ENCODE measurements at places on chromosomes 3 and 15.

GRCh38 chr3:98903099-98903498 is 1.6 kb upstream of the DCBLD2 start:
- no peak for DNase-seq

GRCh38 chr3:58077596-58078285 is 69.5 kb downstream of the FLNB start:
- DNase-seq = no peak

DNA sequence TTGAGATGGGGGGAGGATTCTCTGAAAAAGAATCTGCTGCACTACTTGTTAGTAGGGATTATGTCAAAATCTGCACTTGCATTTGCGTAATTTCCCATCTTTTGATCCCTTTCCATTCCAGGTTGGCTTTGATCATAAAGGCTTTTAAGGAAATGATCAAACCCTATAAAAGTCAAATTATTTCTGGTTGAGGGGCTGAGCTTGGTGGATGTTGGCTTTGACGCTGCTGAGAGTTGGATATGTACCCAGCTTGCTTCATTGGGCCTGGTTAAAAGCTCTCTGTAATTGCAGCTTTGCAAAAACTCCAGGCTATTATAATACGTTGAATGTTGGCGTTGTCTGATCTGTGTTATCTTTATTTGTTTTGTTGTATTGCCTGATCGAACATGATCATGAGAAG is 12.0 kb downstream of the LRRC3B start:
- DNase-seq = no peak

DNA sequence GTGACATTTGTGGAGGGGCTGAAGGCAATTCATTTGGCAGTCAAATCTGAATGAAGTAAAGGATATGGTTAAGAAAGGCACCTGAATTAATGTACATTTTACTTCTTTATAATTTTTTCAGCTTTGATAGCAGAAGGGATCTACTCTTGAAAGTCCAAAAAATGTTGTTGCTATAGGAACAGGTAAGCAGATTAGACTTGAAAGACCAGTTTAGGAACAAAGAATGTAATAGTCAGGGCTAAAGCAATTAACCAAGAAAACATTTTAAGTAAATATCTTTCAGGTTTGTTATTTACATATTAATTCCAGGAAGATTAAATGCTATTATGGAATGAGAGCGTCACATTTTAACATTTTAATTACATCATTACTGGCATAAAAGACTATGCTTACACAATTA is 1.1 kb downstream of the ATP13A4 start:
- DNase-seq = peak; percentile 35

DNA sequence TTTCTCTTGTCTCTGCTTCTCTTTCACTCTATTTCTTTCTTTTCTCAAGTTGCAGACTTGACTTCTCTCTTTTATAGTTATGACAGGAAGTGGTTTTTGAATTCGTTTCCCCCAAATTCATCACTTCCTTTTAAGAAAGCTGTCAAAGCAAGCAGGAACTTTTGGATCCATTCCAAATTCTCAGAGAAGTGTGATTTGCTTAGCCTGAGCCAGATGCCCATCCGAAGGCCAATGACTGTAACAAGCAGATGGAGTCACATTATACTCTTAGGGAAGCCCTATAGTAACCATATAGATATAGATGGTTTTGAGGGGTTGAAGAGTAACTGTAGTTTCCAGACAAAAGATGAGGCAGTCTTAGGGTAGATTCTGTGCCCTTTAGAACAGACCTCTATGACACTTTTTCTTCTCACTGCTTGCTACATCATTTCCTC is 592.0 kb upstream of the KCNMB2 start:
- no peak for DNase-seq

GRCh38 chr15:36908991-36909390 is 191.4 kb downstream of the MEIS2 start:
- DNase-seq = no peak

DNA sequence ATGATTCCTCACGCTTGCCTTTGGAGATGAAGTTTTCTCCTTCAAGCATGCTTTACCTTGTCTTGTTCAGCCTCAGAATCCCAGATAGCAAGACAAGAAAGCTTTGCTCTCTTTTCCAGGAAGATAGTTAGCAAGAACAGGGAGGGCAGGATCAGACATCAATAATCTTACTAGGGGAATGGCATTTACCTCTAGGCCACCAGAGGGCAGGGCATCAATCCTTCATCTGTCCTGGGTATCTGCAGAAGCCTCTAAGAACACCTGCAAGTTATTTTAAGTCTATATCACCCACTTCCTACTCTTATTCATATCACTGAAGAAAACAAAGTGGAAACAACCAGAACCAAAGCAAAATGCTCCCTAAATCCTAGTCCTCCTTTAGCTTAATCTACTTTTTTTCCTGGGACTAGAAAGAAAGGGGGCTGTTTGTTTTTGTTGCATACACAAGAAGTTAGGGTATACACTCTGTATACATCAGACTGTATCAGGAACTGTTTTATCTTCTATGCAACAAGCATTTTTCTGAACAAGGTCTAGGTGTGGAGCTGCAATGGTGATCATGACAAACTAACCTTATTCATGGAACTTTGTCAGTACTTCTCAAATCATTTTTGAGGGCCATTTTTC is 862.5 kb downstream of the CADM2 start:
- DNase-seq = peak; percentile 7

- DNase-seq = no peak
Observed at GRCh38 chr15:36694574-36694973, 115.1 kb downstream of the CDIN1 start.

GRCh38 chr3:15924914-15925313 is 127.1 kb upstream of the ANKRD28 start:
- peak; percentile 5 for DNase-seq

GRCh38 chr3:160003520-160004128 is 15.0 kb downstream of the IL12A start:
- peak; percentile 66 for DNase-seq

DNA sequence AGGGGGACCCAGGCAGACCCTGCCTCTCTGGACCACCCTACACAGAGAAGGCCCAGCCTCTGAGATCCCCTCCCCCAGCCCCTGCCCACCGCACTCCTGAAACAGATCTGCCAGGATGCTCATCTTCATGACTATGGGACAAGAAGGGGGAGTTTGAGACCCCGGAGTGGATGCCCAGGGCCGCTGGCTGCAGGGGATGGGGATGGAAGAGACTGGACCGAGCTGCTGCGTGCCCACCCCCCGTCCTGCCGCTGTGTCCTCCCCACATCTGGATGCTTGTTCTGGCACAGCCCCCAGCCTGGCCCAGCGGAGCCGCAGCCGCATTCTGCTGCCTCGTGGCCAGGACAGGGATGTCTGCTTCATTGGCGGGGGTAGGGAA is 30.3 kb upstream of the SEMA3F start:
- DNase-seq = no peak

DNA sequence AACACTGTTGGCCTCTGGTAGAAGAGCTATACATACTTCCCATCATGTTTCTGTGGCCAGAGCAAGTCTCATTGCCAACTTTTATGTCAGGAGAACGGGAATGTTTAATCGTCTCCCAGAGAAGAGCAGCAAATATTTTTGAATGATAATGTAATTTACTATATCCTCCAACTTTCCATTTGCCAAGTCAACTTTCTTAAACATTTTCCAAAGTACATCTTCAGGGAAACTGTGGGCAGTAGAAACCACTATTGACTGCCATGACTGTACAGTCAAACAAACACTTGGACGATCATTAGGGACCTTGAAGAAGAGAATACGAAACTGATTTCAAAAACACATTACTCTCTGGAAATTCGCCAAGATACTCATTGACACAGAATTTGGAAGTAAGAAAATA is 201.5 kb downstream of the GABRB3 start:
- DNase-seq = no peak

GRCh38 chr3:197598404-197598980 is 42.7 kb upstream of the BDH1 start:
- DNase-seq = no peak

DNA sequence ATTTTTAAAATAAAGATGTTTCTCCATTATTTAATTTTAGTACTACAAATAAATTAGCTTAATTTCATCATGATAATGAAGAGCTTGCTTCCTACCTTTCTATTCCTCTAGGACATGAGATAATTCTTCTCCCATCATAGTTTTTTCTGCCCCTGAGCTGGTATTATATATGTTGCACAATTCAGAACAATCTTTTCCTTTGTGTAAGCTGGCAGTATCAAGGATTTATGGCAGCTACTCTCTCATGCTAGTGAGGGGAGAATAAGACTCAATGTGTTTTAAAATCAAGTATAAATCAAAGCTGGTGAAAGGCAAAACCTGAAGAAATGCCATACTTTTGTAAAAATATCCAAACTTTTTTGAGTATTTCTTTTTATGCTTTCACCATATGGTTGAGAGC is 1405.3 kb downstream of the SI start:
- no peak for DNase-seq

DNA sequence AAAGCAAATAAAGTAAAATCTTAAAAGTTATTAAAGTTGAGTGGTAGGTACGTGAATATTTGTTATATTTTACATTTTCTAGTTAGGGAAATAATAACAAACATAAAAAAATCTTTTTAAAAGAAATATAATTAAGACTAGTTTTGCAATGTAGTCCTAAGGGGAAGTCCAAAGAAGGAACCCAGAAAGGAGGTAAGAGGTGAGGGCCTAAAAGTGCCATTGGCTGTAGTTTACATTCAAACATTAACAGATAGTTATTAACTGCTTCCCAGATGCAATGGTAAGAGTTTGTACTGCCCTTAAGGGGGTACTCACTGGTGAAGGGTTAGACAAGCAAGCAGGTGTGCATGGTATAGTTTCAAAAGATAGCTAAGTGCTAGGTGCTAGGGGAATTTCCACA is 79.2 kb downstream of the B3GALNT1 start:
- DNase-seq = no peak

GRCh38 chr15:57281321-57281720 is 95.0 kb upstream of the CGNL1 start:
- DNase-seq = peak; percentile 63

GRCh38 chr15:38996111-38996631 is 431.6 kb upstream of the RASGRP1 start:
- no peak for DNase-seq

DNA sequence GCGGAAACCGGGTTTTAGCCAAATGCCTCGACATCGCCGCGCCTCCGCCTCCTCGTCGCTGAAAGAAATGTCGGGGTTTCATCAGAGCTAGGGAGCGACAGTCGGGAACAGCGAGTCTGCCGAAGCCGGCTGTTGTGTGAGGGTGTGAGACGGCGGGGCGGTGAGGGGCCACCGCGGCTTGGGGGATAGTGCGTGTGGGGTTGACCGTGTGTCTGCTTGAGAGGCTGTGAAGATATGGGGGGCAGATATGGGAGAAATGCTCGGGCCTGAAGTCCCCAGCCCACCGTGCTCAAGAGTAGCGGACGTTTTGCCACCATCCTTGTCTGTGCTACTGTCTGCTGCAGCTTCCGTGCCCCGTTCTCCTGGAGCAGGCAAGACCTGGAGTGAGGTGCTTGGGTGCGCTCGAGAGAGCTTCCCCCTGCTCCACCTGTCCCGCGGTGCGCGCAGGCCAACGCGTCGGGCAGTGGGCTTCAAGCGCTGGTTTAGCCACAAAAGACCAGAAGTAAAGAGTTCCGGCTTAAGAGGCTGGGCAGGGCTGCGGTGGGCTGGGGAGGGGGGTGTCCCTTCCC is 716 bp upstream of the ISLR2 start:
- DNase-seq = no peak

GRCh38 chr3:116314476-116314875 is 130.8 kb downstream of the LSAMP start:
- no peak for DNase-seq

- no peak for DNase-seq
Observed at GRCh38 chr3:75242012-75242735, 422.0 kb upstream of the FRG2C start.

DNA sequence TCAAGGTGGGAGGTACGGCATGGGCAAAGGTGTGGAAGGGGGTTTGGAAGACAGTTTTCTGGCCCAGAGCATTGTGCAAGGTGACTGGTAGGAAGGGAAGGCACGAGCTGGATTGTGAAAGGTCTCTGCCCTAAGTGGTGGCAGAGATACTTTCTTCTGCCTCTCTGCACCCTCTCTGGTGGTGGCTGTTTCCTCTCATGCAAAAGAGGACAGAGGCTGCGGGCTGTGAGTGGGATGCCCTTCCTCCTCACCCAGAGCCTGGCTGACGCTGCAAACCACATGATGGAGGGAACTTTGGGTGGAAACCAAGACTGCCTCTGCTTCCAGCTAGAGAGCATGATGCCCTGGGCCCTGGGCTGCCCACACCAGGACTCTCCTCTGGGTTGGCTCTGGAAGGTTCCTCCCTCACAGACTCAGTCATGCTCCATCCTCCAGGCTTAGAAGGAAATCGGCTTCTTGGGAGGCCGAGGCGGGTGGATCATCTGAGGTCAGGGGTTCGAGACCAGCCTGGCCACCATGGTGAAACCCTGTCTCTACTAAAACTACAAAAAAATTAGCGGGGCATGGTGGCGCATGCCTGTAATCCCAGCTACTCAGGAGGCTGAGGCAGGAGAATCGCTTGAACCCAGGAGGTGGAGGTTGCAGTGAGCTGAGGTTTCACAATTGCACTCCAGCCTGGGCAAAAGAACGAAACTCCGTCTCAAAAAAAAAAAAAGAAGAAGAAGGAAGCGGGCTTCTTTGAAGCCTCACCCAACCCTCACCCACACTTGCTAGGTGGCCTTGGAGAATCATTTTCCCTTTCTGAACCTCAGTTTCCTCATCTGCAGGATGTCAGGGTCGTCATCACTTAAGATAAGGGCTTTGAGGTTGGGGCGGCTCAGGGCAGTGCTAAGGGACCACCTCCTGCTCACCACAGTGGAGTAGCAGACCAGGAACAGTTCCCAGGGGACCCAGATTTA is 8.3 kb downstream of the PSTPIP1 start:
- no peak for DNase-seq

- peak; percentile 33 for DNase-seq
Observed at GRCh38 chr3:193347521-193348501, 30.7 kb downstream of the ATP13A5 start.

DNA sequence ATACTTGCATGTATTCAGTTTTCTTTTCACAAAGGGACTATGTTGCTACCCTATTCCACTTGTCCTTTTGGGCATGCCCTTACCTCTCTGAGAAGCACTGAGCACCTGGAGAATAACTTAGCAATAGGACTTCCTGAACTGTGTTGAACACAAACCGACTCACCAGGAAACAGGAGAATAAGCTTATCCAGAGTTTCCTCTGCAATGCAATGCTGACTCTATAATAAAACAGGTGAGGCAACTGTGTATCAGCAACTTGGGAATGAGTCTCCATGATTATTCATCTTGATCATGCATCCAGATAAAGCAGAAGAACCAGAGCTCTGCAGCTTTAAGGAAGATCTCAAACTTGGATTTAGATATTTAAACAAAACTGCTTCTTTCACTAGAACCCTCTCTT is 806.5 kb downstream of the IGSF11 start:
- DNase-seq = no peak

DNA sequence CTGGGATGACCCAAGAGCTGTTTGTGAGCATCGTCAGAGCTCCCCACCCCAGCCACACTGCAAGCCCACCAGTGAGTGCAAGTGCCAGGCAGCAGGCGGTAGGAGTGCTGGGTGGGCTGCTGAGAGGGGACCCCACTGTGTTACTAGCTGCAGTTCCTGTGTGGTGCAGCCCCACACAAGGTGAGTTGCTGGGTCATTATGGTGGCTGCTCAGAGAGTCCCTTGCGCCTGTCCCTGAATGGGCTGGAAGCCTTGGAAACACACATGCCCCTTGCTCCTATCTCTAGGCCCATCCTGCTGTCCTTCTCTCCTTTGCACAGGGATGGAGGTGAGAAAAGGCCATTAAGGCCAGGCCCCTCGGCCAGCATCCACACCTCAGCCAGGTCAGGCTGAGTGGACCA is 83.7 kb downstream of the SEC22A start:
- DNase-seq = no peak

- DNase-seq = peak; percentile 4
Observed at GRCh38 chr3:94524102-94524919, 461.4 kb downstream of the NSUN3 start.

GRCh38 chr3:48960841-48961413 is 29.1 kb upstream of the P4HTM start:
- no peak for DNase-seq

Data from COR-L47 (cell line).